ENCODE measurements at places on chromosomes 6 and 20.

- DNase-seq: no peak
These were observed 4.8 kb downstream of the TRIM10 start for GRCh38 chr6:30156262-30156599.

GRCh38 chr20:37259031-37259430 lies 2.6 kb downstream of the GHRH start:
- no peak for DNase-seq

- DNase-seq: peak; percentile 49
These were observed 29.0 kb downstream of the SLC12A5 start for GRCh38 chr20:46057856-46058598.

- DNase-seq: peak; percentile 84
These were observed 448 bp upstream of the RIN2 start for GRCh38 chr20:19757487-19758132.

- DNase-seq: no peak
These were observed 82.6 kb upstream of the CNKSR3 start for GRCh38 chr6:154593122-154593521.

- DNase-seq: no peak
These were observed 113.6 kb downstream of the TRERF1 start for GRCh38 chr6:42337985-42338743.

DNA sequence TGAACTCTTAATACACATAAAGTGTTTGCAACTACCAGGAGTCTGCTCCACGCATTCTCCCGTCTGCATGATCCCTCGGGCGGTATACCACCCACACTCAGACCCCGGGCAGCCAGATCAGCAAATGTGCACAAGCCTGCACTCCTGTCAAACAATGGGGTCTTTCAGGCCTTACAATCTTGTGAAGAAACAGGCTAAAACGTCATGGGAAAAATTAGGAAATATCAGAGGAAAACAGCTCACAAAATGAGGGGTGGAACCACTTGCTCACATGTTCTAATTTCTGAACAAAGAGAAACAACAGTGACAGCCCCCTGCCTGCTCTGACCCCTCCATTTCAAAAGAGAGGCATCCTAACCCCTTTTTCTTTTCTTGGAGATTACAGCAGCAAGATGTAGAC lies 69.4 kb downstream of the BACH2 start:
- no peak for DNase-seq

DNA sequence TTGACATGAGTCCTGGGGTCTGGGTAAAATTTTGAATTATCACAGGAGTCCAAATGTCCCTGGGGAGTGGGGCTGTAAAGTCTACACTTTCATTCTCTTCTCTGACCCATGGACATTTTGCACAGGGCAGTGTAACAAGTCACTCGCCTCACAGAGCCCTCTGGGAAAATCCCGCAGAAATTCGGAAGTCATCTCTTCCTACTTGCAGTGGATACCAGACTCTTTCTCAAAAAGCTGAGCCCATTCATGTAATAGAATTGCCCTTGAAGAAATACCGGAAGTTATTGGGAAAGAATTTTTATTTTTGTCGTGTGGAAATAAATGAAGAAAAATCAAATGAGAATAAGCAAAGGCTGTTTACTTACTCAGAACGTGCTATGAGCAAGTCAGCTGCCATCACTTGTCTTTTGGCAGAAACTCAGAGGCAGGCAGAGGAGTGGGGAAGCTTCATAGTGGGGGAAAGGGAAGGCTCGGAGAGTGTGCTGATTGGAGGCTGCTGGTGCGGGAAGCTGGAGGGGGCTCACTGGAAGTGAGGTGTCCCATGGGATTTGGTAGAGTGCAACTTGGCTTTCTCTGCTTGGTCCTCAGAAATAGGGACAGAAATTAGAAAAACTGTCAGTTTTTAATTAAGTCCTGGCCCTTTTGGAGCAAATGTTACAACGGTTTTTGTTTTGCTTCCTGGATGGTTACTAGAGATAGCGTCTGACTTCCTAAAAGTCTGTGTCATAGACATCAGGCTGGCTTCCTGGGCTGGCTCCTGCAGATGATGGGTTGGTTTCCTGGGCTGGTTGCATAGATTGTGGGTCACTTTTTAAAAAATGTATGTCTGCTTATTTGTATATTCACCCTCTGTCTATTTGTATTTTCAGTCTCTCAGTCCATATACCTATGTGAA lies 79.8 kb upstream of the EEF1E1 start:
- DNase-seq: no peak

DNA sequence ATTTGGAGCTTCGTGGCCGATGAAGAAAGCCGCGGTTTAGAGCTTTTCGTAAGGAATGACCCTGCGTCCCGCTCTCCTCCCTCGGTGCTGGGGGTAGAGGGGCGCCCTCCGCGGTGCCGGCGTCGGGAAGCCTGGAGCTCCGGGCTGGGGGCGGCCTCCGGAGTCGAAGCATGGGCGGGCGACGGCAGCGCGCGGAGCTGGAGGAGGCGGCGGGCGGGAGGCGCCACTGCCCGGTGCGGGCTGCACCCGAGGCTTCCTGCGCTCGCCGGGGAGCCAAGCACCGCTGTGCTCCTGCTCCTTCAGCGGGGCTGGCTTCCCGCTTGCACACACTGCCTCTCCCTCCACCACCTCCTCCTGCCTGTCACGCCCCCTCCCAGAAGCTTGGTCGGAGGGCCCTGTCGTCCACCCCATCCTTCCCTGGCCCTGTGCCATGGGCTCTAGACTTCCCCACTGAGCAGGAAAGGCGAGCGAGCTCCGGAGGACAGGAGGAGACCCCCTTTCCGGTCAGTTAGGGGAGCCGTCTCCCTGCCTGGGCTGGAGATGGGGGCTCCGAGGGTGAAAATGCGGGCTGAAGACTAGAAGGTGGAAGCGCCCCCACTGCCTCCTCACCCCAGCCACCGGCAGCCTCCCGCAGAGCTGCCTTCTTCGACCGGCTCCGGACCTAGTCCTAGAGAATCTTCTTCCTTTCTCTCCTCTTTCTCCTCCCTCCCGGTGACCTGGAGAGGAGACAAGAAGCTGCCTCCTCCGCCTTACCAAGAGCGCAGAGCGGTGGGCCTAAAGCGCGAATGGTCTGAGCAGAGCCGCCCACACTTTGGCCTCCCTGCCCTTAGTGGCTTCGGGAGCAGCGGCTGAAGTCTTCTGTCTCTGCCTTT lies 1.8 kb downstream of the CDH4 start:
- no peak for DNase-seq

DNA sequence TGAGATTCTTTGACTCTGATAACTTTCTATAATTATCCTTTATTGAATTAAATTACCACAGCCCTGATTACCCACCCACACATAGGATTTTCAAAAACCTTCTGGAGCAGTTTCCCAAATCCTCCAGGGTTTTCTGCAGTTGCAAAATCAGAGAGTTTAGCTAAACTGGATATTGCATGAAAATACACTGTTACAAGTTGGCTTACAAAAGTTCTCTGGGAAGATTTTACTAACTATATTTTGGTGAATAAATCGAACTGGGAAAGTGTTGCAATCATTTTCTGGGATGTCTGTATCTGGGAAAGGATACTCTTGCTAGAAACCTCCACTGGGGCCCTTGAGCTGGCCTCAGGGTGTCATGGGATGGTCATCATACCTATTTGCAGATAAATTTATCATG lies 97.6 kb upstream of the STMND1 start:
- DNase-seq: no peak

DNA sequence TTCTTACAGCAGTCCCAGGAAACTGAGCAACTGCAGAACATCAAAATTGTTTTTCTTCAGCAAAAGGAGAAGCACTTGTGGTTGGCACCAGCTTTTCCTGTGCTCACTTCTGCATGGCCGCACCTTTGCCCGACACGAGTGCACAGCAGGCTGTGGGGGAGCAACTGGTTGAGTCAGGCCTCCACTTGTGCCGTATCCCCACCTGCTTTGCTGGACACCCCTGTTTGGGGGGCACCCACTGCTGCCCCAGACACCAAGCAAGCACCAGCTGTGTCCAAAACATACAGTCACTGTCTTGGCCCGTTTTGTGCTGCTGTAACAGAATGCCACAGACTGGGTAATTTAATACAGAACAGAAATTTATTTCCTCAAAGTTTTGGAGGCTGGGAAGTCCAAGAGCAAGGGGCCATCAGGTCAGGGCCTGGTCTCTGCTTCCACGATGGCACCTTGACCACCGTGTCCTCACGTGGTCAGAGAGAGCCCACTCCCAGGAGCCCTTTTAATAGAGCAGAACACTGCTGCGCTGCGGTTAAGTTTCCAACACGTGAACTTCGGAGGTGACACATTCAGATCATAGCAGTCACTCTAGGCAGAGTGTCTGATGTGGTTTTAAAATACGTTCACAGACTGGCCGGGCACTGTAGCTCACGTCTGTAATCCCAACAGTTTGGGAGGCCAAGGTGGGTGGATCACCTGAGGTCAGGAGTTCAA lies 8.7 kb upstream of the GMEB2 start:
- no peak for DNase-seq

GRCh38 chr20:3659492-3660261 lies 3.5 kb downstream of the GFRA4 start:
- no peak for DNase-seq

DNA sequence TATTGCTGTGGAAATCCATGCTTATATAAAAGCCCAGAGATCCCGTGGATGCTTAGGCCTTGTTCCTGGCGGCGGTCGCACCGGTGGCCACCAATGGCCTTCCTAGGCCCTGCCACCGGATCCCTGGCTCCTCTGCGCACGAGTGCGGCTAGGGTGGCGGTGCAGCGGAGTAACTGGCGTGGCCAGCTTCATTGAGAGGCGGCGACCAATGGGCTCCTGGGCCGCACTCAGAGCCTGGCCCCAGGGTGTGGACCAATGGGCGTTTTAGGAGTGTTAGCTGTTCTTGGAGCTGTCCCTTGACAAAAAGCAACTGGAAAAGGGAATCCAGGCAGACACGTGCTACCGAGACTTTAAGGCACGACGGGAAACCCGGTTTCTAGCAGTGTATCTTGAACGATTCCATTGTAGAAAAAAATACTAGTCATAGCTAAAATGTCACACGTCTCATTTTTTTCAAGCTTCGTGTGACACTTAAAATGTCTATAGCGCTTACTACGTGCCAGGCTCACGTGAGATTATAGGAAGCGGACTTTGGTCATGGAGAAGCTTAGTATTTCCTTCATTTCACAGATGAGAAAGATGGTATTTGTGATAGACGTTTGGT lies 1.7 kb downstream of the AMD1 start:
- DNase-seq: peak; percentile 84

GRCh38 chr6:96923400-96923799 lies 1.1 kb upstream of the KLHL32 start:
- DNase-seq: peak; percentile 57

GRCh38 chr20:3932277-3932676 lies 43.1 kb downstream of the PANK2 start:
- DNase-seq: peak; percentile 37

DNA sequence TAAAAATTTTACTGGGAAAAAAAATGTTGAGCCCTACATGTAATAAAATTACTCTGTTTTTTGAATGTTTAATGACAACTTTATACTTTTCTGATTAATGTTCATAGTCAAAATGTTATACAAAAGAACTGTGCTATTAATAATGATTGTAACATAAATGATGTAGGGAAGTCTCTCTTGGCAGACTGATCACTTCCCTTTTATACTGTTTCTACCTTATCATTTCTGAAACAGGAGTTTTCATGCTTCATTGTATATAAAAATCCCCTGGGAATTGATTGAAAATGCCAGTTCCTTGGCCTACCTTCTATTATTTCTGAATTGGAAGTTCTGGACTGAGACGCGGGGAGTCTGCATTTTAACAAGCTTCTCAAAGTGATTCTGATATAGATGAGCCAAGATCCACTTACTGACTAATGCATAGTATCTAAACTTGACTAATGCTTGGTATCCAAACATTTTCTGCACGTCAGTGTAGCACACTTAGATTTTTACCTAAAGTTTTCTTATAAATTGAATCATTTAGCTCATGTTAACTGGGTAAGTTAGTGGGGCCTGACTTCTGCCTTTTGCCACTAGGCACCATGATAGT lies 7.2 kb upstream of the HDAC2 start:
- no peak for DNase-seq

GRCh38 chr20:39849664-39850063 lies 839.4 kb downstream of the MAFB start:
- DNase-seq: peak; percentile 45

GRCh38 chr6:7580537-7580926 lies 9.5 kb upstream of the SNRNP48 start:
- DNase-seq: no peak

- DNase-seq: no peak
These were observed 50.2 kb upstream of the REV3L start for GRCh38 chr6:111533087-111533784.

GRCh38 chr6:108526739-108527174 lies 34.0 kb upstream of the FOXO3 start:
- DNase-seq: peak; percentile 43

- peak; percentile 79 for DNase-seq
These were observed 4.1 kb upstream of the ZNF512B start for GRCh38 chr20:63973636-63974401.

DNA sequence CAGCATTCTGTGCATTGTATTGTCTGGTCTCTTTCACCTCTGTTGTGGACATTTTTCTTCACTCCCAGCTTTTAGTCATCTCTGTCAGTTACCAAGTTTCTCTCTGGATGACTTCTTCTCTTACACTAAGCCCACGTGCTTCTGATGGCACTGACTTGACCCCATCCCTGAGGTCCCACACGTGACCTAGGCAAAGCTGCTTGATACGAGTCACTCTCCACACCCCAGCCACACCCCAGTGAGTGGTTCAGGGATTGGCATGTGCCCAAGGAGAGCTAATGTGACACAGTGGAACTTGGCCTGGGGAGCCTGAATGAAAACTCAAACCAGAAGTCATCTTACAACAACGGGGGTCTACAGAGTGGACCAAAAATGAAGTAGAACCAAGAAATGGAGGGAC lies 32.2 kb downstream of the HTR1E start:
- no peak for DNase-seq

DNA sequence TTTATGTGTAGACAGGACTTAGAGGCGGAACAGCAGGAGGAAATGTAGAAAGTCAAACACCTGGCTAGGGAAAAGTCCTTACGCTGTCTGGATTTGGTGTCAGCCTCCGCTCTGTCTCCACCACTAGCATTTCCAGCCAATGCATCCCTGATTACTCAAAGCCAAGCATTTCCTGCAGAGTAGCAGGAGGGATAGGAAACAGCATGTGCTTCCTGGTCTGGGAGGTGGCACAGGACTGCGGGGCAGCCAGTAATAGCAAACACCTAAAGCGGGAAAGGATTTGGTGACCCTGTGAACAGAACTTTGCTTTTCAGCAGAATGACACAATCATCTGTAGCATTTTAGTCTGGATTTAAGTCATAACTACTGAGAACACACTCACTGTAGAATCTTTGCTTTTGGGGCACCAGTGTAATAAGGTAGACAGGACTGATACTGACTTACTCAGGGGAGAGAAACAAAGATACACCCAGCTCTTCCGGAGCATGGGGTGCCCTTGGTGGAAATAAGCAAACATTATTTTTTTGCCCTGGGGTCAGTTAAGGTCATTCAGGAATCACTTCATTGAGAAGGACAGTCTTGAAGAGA lies 133.3 kb upstream of the AHI1 start:
- no peak for DNase-seq

Data from globus pallidus (tissue), 1 donor.